ENCODE measurements at places on chromosomes 1 and 21.
A peak's percentile ranks its signal among the peaks of the same experiment; 100 is the strongest.

DNA sequence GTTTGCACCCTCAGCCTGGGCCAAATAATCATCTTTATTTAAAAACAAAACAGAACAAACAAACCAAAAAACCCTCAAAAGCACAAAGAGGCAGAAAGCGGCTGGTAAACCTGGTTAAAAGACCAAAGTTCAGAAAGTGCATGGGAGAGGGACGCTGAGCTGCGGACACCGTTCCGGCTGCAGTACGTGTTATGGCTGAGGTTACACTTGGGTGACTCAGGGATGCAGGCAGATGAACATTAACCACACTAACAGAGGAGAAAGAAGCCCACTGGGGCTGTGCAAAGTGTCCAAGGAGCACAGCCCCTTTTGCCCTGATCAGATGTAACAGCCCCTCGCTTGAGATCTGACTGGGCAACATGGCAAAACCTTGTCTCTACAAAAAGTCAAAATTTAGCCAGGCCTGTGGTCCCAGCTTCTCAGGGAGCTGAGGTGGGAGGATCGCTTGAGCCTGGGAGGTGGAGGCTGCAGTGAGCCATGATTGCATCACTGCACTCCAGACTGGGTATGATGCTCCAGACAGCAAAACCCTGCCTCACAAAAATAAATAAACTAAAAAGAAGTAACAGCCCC is 28.3 kb downstream of the GPR157 start:
- DNase-seq = no peak

DNA sequence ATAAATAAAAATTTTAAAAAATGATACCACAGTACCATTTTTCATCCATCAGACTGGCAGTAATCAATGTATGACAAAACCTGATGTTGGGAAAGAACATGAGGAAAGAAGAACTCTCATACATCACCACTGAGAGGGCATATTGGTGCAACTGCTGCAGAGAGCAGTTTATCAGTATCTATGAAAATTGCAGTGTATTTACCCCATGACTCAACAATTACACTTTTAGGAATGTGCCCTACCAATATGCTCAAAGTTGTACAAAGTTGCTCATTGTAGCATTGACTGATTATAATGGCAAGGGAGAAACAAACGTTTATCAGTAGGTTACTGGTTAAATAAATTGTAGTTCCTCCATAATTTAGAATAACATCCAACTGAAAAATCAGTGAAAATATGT is 36.7 kb downstream of the CATSPERE start:
- DNase-seq = no peak

DNA sequence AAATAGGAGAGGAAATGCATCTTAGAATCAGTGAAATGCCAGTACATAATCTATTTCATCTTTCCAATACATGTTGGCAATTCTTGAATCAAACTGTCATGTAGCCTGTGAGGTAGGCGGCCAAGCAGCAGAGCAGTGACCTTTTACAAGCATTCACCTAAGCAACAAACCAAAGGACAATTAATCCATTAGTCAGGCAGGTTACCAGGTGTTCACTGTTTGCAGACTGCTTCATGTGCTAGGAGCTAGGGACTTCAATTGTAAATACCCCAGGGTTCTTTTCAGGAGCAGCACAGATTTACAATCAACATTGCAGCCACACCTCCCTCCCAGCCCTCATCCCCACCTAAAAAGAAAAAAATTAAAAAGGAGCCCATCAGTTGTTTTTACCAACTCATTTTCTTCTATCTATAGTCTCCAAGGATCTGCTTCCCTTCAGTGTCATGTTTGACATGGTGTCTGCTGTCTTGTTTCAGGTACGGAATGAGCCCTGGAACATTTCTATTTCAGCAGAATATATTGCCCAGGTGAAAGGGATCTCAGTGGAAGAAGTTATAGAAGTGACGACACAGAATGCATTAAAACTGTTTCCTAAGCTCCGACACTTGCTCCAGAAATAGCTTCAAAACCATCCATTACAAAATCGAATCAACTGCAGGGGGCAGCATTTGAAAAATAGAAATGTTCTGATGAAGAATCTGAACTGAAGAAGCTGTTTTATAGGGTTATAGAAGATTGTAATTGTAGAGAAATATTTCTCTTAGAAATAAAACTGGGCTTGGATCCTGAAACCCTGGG is 23.0 kb downstream of the TATDN3 start:
- peak; percentile 43 for DNase-seq

DNA sequence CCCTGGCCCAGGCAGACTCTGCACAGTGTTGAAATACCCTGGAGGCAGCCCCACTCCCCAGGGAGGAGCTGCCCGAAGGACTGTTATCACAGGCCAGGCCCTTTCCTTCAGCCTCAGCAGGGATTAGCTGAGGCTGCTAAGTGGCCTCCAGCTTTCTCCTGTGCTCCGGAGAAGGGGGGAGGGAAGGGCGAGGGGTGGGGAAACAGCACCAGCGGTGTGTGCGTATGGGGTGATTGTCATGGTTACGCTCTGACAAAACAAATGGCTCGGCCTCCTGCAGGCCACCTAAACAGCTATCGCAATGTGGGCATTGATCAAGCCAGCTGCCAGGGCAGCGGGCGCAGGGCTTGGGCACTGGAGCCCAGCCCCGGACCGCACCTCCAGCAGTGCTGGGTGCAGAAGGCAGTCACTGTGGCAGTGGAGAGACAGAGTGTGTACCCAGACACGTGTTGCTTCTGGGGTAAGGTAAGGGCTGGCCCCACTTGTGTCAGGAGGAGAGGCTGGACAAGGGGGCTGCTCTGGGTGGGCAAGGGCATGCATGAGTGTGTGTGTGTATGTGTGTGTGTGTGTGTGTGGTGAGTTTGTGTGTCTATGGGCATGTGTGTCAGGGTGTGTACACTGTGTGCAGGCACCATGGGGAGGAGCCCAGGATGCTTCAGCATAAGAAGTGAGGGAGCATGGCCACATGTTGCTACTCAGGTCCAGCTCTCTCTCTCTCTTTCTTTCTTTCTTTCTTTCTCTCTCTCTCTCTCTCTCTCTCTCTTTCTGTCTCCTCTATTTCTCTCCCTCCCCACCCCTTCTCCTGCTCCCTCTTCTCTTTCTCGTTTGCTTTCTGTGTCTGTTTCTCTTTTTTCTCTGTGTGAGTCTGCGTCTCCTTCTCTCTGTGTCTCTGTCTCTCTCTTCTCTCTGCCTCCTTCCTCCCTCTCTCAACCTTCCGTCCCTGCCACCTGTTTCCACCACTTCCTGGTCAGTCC is at the start of gene VWA5B1:
Gene VWA5B1 (plus strand): TSS at position 252 of the 974 bp plus-strand sequence. CDS start 19,727 bp downstream, outside the sequence.
- DNase-seq = no peak

- DNase-seq = no peak
These were observed 148.2 kb downstream of the FCRL5 start for GRCh38 chr1:157404063-157404501.

DNA sequence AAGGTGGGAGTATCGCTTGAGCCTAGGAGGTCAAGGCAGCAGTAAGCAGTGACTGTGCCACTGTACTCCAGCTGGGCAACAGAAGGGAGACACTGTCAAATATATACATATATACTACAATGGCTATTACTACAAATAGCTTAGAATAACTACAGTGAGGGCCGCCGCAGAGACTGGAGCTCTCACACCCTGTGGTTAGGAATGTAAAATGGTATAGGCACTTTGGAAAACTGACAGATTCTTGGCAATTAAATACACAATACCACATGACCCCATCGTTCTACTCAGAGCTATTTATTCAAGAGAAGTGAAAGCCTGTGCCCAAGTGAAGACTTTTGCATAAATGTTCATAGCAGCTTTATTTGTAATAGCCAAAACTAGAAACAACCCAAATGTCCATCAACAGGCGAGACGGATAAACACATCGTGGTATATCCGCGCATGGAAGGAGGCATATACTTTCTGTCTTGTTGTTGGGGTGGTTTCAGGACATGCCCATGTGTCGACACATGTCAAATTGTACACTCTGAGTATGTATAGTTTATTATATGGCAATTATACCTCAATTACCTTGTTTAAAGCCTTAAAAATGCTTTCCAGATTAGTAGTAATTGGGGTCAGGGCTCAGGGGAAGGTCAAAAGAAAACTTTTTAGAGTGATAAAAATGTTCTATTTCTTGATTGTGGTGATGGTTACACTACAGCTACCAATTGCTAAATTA is 123.4 kb downstream of the RIPK4 start:
- DNase-seq = no peak

- DNase-seq = no peak
These were observed 12.3 kb upstream of the C4BPB start for GRCh38 chr1:207076181-207076955.

DNA sequence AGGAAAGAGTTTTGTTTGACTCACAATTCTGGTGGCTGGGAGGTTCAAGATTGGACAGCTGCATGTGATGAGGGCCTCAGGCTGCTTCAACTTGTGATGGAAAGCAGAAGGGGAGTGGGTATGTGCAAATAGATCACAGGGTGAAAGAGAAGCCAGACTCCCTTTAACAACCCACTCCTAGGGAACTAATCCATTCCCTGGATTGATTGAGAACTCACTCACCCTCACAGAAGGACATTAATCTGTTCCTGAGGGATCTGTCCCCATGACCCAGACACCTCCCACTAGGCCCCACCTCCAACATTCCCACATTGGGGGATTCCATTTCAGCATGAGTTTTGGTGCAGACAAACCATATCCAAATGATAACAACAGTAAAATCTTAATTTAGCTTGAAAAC is 25.6 kb downstream of the UBE2T start:
- DNase-seq = no peak

- no peak for DNase-seq
These were observed 186.4 kb downstream of the MRPL39 start for GRCh38 chr21:25420831-25421230.

DNA sequence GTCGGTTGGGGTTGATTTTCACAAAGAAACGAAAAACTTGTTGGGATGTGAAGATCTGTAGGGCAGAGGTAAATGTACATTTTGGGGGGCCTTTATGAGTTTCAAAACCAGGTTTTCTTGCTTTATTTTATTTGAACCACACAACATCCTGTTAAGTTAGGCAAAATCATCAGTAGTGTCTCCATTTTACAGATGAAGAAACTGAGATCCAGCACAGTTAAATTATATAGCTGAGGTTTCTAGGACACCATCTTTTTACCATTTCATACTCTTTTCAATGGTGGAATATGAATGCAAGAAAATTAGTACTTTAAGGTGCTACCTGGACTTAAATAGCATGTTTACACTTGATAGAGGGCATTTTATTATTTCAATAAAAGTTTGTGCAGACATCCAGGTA is 187.7 kb downstream of the NFIA start:
- DNase-seq = no peak

DNA sequence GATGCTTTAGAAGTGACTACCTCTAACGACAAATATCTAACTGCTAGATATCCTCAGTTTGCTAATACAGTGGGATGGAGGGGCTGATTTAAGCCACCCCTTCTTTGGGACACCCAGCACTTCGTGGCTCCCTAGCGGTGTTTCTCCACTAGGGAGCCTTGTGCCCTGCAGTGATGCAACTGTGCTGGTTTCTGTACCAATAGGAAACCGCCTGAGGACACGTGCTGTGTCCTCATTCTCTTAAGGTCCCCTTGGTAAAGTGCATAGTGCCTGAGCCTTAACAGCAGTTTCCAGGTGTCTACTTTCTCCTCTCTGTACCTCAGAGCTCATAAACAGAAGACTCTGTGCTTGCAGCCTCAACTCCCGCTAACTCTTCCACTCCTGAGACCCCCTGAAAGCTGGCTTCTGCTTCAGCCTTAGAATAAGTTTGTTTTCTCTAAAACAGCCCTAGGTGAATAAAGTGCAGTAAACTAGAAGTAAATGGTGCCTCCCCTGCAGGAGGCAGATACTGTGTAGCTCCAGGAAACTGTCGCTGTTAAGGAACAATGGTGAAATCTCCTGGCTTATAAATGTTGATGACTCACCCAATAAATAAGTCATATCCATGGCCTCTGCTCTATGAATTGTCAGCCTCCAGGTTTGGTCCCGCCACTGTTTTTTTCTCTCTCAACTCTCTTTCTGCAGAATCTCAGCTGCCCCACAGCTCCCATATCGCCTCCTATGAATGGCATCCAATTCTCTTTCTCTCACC is 130.4 kb downstream of the AK5 start:
- peak; percentile 47 for DNase-seq

- DNase-seq = no peak
These were observed 6.1 kb downstream of the NUP210L start for GRCh38 chr1:154148807-154149206.

DNA sequence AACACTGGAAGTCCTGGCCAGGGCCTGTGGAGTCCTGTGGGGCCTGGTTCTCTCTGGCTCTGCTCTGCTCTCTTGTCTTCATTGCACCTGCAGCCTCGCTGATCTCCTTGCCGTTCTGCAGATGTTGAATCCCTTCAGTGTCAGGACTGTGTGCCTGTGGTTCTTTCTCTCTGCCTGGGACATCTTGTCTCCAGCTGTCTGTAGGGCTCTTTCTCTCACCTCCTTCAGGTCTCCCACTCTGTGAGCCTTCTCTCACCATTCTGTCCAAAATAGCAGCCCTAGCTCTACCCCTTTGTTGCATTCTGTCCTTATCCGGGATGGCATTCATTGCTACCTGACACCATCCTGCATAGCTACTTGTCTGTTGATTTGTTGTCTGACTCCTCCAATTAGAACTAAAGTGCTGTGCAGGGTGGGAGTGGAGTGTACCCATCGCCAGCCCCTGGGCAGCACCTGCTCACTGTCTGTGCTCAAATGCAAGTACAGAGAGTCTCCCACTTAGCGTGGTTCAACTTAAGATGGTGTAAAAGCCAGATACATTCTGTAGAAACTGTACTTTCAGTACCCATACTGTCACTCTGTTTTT is 8.9 kb downstream of the PGBD2 start:
- DNase-seq = no peak

All from Karpas-422 (cell line).